ENCODE measurements at places on chromosomes 1 and 21.

DNA sequence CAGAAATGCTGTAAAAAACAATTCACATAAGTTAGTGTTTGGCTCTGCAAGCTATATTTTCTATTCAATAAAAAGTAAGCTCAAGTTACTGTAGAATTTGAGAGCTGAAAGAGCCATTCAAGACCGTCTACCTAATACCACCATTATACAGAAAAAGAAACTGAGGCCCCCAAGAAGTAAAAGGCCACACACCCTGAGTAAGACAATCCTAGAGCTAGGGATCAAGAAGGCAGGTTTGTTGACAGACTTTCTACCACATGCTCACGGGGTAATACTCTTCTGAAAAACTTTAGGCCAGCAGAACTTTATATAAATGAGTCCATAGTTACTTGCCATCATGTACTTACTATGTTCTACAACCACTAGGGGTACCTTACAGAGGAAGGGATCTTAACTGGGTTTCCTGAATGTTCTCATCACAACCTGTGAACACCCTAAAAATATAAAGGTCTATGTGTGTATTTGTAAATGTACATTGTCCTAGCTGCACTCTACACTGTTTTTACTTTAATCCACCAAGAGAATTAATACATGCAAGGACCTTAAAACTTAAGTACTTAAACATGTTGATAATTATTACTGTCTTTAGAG lies 2.7 kb downstream of the PSMG1 start:
- H3K4me1 ChIP-seq, result peaks cover 20% of the 10 kb centered on the region
- H3K27ac ChIP-seq, result no peak overlapping the region
- no peaks in the 10 kb centered on the region for H3K27me3 ChIP-seq
- H3K4me3 ChIP-seq, result no peak overlapping the region

DNA sequence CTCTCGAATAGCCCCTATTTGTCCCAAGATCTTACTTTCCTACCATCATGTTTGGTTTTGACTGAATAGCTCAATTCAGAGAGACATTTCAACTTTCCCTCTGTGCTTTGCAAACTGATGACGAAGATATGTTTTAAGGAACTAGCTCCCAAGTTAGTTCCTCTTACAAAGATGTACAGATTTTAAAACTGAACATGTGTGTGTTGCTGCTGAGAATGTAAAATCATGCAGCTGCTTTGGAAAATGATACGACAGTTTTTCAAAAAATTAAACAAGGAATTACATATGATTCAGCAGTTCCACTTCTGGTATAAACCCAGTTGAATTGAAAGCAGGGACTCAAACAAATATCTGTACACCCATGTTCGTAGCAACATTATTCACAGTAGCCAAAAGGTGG lies 33.6 kb downstream of the KIF26B start:
- H3K27me3 ChIP-seq, result no peaks in the 10 kb centered on the region
- H3K4me1 ChIP-seq, result no peaks in the 10 kb centered on the region
- no peaks in the 10 kb centered on the region for H3K36me3 ChIP-seq
- H3K27ac ChIP-seq, result no peak overlapping the region
- no peak for DNase-seq
- H3K4me3 ChIP-seq, result no peak overlapping the region

DNA sequence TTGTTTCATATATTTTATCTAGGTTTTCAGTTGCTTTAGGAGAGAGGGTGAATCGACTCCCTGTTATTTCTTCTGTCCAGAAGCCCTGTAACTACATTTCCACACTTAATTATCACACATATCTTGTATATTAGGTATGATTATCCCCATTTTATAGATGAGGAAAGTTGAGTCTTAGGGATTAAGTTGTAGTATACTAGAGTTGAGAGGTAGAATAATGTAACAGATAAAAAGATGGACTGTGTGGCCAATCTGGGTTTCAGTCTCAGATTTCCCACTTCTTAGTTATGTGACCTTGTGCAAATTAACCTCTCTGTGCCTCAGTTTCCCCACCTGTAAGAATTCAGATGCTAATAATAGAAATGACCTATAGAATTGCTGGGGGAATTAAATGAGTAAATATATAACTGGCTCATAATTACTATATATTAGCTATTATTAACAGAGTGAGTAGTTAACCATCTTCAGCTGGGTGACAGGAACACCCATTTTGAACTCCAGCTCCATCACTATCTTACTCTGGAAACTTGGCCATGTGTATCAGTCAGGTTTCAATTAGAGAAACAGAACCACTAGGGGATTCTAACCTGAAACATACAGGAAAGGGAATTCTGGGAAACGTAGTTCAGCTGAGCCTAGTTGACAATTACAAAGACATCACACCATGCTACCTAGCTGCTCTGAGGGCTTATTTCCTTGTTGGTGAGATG lies 20.4 kb upstream of the FOXO6 start:
- no peak overlapping the region for H3K4me3 ChIP-seq
- H3K36me3 ChIP-seq, result no peaks in the 10 kb centered on the region
- H3K27ac ChIP-seq, result no peak overlapping the region
- H3K4me1 ChIP-seq, result no peaks in the 10 kb centered on the region
- no peaks in the 10 kb centered on the region for H3K27me3 ChIP-seq
- DNase-seq, result no peak

DNA sequence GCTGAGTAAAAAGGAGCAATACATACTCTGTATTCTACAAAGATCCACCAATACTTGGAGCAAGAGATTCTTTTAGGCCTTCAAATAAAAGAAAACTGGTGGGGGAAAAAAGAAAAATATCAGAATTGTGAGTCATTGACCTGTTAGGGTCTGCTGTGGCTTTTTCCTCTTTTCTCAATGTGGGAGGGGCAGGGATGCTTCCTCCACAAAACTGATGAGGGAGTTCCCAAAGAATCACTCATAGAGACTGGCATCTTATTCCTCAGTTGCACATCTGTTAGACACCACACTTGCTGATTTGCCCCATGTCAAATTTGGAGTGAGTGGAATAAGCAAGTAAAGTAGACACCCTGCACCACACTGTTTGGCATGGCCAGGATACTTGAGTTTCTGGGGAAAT lies 16.6 kb downstream of the C1orf141 start:
- H3K4me3 ChIP-seq, result no peak overlapping the region
- H3K4me1 ChIP-seq, result no peaks in the 10 kb centered on the region
- no peak for DNase-seq
- H3K27ac ChIP-seq, result no peak overlapping the region
- no peaks in the 10 kb centered on the region for H3K27me3 ChIP-seq
- H3K36me3 ChIP-seq, result no peaks in the 10 kb centered on the region

DNA sequence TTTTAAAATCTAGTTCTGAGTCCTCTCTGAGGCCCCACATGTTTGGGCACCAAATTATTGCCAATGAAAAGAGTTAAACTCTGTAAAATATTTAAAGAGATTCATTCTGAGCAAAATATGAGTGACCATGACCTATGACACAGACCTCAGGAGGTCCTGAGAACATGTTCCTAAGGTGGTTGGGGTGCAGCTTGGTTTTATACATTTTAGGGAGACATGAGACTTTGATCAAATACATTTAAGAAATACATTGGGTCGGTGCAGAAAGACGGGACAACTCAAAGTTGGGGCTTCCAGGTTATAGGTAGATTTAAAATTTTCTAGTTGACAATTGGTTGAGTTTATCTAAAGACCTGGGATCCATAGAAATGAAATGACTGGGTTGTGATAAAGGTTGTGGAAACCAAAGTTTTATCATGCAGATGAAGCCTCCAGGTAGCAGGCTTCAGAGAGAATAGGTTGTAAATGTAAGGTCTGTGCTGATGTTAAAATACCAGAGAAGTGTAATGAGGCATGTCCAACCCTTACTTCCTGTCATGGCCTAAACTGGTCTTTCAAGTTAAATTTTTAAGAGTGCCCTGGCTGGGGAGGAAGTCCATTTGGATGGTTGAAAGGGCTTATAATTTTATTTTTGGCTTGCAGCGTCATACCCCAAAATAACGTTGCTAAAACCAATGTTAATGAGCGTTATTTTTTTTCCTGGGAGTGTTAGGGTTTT lies 274.9 kb downstream of the NUF2 start:
- no peaks in the 10 kb centered on the region for H3K27me3 ChIP-seq
- no peaks in the 10 kb centered on the region for H3K4me1 ChIP-seq
- no peak overlapping the region for H3K4me3 ChIP-seq
- no peaks in the 10 kb centered on the region for H3K36me3 ChIP-seq

GRCh38 chr1:24070821-24071393 lies 41.0 kb downstream of the MYOM3 start:
- H3K36me3 ChIP-seq, result no peaks in the 10 kb centered on the region
- DNase-seq, result peak; percentile 79
- peaks cover 4% of the 10 kb centered on the region for H3K4me1 ChIP-seq
- no peak overlapping the region for H3K27ac ChIP-seq
- H3K4me3 ChIP-seq, result no peak overlapping the region
- no peaks in the 10 kb centered on the region for H3K27me3 ChIP-seq

GRCh38 chr1:238232084-238232710 lies 341.5 kb upstream of the ZP4 start:
- no peaks in the 10 kb centered on the region for H3K36me3 ChIP-seq
- DNase-seq, result no peak
- no peaks in the 10 kb centered on the region for H3K27me3 ChIP-seq
- H3K4me3 ChIP-seq, result no peak overlapping the region

- H3K27me3 ChIP-seq, result no peaks in the 10 kb centered on the region
- H3K36me3 ChIP-seq, result no peaks in the 10 kb centered on the region
- no peak overlapping the region for H3K4me3 ChIP-seq
- peaks cover 18% of the 10 kb centered on the region for H3K4me1 ChIP-seq
- DNase-seq, result no peak
These were observed 75.7 kb upstream of the TNFSF18 start for GRCh38 chr1:173126421-173126820.

DNA sequence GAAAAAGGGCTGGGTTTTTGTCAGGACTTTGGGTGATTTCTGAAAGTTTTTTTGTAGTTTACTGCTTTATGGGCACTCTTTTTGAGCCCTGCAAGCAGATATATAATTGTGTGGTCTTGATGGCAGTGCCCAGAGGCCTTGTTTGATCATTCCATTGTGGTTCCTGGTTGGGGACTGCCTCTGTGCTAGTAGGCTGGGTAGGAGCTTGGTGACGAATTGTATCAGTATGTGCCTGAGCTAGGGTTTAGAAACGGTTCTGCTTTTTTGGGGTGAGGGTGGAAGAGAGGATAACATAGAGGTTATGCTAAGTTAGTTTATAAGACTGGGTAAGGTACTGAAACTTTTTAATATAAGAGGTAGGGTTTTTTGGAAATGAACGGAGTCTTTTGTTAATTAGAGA lies 139.7 kb upstream of the ETV3 start:
- H3K27ac ChIP-seq, result no peak overlapping the region
- H3K4me3 ChIP-seq, result no peak overlapping the region
- H3K27me3 ChIP-seq, result no peaks in the 10 kb centered on the region
- H3K4me1 ChIP-seq, result no peaks in the 10 kb centered on the region
- DNase-seq, result no peak

DNA sequence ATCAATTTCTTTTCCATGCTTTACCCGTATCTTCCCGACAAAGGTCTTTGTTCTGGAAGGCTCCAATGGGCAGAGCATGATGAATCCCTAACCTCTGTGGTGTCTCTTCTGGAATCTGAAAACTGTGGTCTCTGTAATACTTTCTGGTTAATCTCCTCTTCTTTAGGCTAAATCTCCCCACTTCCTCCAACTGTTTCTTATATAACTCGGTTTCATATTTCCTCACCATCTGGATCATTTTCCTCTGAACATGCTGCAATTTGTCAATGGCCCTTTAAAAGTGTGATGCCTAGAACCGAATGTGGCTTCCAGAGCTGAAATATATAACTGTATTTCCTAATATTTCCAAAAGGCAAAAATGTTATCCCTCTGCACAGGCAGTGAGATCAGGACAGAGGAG lies 66.1 kb downstream of the ALG14 start:
- peaks cover 8% of the 10 kb centered on the region for H3K4me1 ChIP-seq
- DNase-seq, result no peak
- H3K27ac ChIP-seq, result no peak overlapping the region
- no peak overlapping the region for H3K4me3 ChIP-seq
- H3K27me3 ChIP-seq, result no peaks in the 10 kb centered on the region

GRCh38 chr1:248804771-248805681 lies 20.7 kb downstream of the SH3BP5L start:
- H3K27me3 ChIP-seq, result no peaks in the 10 kb centered on the region
- H3K27ac ChIP-seq, result peak overlapping the region; percentile 51
- peaks cover 26% of the 10 kb centered on the region for H3K4me1 ChIP-seq

DNA sequence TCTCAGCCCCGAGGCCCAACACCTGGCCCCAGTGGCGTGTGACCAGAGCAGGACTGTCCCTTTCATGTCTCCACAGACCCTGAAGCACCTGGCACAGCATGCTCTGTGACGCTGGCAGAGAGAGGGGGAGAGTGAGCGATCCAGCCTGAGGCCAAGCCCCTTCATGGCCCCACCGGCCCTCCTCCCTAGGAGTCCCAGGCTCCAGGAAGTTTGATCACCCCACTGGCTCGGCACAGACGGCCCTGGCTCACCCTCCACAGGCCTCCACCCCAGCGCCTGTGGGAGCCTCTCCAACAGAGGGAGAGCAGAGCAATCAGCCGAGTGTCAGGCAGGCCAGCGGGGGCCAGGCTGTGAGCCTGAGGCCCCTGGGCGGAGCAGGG lies 11.0 kb downstream of the SH3BGRL3 start:
- H3K36me3 ChIP-seq, result no peaks in the 10 kb centered on the region
- H3K4me3 ChIP-seq, result no peak overlapping the region
- peak overlapping the region; percentile 89 for H3K27ac ChIP-seq
- DNase-seq, result no peak
- peaks cover 55% of the 10 kb centered on the region for H3K4me1 ChIP-seq

DNA sequence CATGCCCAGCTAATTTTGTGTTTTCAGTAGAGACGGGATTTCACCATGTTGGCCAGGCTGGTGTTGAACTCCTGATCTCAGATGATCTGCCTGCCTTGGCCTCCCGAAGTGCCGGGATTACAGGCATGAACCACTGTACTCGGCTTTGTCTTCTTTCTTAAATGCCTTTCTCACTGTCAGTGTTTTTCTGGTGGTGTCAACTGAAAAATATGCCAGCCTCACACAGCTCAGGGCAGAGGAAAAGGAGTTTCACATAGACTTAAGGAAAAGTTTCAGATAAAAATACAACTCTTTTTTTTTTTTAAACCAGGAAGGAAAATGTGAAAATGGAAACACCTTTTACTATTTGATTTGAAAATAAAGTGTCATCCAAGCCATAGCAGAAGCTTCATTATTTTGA lies 4.6 kb upstream of the MAB21L3 start:
- no peak overlapping the region for H3K4me3 ChIP-seq
- H3K36me3 ChIP-seq, result no peaks in the 10 kb centered on the region
- H3K4me1 ChIP-seq, result peaks cover 9% of the 10 kb centered on the region
- H3K27ac ChIP-seq, result no peak overlapping the region
- no peak for DNase-seq

- H3K27ac ChIP-seq, result no peak overlapping the region
- H3K27me3 ChIP-seq, result no peaks in the 10 kb centered on the region
- no peak for DNase-seq
- H3K4me3 ChIP-seq, result no peak overlapping the region
These were observed 1728.3 kb downstream of the PLA2G4A start for GRCh38 chr1:188557053-188557452.

GRCh38 chr21:29418813-29419212 lies 120.1 kb downstream of the BACH1 start:
- H3K27me3 ChIP-seq, result no peaks in the 10 kb centered on the region
- no peak for DNase-seq
- H3K4me3 ChIP-seq, result no peak overlapping the region
- H3K36me3 ChIP-seq, result no peaks in the 10 kb centered on the region

- no peak overlapping the region for H3K27ac ChIP-seq
- no peak for DNase-seq
- H3K36me3 ChIP-seq, result no peaks in the 10 kb centered on the region
- H3K4me1 ChIP-seq, result no peaks in the 10 kb centered on the region
These were observed 54.8 kb downstream of the CYP2J2 start for GRCh38 chr1:59871746-59872145.

Data from upper lobe of left lung (tissue), 6 donors.